ENCODE measurements at places on chromosomes 12 and 14.

- DNase-seq, result no peak
These were observed 38.5 kb downstream of the SLC38A6 start for GRCh38 chr14:61019537-61019936.

DNA sequence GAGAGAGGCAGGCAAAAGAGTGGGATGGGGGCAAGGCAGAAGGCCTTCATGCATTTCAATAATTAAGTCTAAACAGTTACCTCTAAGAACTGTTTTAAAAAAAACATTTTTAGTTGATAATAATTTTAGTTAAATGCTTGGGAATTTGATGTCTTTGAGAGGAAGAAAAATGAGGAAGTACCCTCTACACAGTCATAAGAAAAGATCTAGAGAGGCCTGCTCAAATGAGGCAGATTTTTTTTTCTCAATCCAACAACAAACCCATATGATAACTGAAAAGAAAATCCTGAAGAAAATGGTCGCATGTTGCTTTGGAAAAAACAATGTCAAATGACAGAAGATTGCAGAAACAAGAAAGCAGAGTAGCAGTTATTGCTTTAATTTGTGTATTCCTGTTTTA is 25.6 kb downstream of the SINHCAF start:
- DNase-seq, result no peak

DNA sequence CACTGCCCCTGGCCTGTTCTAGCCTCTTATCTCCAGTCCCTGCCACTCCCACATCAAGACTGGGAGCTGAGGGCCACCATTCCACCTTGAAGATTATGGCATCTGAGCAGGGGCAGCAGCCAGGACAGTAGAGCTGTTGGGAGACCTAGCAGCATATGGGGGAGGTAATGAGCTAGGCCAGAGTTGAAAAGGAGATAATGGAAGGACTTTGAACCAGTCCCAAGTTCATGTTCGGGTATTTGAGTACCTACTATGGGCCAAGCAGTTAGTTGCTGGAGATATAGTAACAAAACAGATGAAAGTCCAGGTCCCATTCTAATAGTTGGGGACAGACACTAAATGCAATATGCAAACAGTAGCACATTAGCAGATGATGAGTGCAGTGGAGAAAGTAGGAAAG is 151.5 kb downstream of the PLXNC1 start:
- DNase-seq, result no peak

- DNase-seq, result no peak
These were observed 25.1 kb downstream of the ANKS1B start for GRCh38 chr12:99959549-99960170.

GRCh38 chr12:94710933-94711332 is 60.6 kb upstream of the TMCC3 start:
- DNase-seq, result peak; percentile 15

DNA sequence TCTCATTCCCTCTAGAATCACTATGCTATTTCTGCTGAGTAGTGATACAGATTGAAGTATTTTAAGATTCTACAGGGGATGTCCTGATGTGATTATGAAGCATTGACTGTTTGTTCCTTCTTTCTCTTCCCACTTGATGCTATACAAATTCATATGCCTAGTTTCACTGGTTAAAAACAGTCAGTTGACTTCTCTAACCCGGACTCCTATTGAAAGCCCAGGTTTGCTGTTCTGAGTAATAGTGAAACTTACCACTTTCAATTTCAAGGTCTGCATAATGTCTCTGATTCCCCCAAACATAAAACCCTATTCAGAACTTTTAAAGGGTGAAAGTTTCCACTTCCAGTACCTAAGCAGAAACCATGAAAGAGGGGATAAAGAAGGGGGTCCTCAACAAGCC is 117.7 kb upstream of the RPL10L start:
- DNase-seq, result no peak

GRCh38 chr14:59507063-59507751 is 22.9 kb downstream of the JKAMP start:
- DNase-seq, result peak; percentile 43

Data from stimulated activated CD4-positive, alpha-beta T cell treated with anti-CD3 and anti-CD28 coated beads, Interleukin-4, amount 100 ng/mL, for 1 hour (primary cell).